Thoracic aorta (tissue), 2 donors: ENCODE measurements at places on chromosomes 2 and 18.

GRCh38 chr2:75605770-75606529, 40.6 kb upstream of the MRPL19 start:
- DNase-seq, result no peak

DNA sequence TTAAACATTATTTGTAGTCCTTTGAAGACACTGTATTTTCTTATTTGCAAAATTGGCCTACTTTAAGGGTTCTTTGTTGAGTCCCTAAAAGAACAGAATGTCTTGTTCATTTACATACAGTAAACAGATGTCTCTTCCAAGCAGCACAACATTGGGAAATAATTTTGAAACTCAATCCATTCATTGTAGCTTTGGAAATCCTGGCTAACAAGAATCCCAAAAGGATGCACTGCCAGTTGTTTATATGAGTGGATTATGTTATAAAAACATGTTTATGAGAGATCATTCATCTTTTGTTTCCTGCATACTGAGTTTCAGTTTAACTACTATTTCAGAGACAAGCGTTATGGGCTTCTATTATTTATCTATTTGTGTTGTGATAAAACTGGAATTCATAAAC, 499.3 kb downstream of the PID1 start:
- DNase-seq, result no peak

GRCh38 chr2:106858810-106859209, 27.2 kb downstream of the ST6GAL2 start:
- DNase-seq, result no peak

DNA sequence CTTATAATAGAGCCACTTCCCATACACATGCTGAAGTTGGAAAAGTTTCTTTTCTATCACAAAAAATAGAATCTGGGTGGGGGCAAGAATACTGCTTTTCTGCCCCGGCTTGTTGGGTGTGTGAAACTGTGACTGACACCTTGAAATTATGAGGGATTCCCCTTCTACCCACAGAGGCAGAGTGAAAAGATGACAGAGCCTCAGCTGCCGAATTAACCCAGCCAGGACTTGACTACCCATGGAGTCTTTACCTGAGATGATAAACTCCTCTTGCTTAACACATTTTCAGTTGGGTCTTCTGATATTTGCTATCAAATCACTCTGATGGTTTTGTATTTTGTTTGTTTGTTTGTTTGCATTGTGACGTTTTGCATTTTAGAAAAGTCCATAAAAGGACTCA, 66.0 kb upstream of the PMAIP1 start:
- DNase-seq, result no peak

DNA sequence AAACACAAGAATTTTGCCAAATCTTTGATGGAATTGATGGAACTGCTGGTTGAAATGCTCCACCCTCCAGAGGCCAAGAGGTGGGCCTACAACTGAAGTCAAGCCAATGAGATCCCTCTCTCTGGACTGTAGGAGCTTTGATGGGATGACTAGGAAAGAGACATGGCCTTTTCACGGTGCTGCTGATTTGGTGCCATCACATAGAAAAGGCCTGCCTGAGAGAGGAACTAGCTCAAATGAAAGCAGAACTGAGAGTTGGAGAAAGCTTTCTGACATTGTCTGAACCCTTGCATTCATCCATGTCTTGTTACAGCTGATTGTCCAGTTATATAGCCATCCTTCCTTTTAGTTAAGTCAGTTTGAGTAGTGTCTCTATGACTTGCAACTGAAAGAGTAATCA, 283.8 kb upstream of the LYPD1 start:
- DNase-seq, result no peak

DNA sequence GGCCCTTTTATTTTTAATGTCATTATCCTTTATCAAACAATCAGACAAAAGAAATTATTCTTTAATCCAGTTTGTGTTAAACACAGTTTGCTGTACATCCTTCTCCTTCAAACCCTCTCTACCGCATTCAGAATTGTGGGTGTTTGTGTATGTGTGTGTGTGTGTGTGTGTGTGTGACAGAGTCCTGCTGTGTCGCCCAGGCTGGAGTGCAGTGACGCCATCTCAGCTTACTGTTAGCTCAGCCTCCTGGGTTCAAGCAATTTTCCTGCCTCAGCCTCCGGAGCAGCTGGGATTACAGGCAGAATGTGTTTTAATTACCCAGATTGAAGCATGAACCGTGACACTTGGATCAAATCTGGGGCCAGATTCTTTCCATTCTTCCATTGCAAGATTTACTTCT, 723.7 kb downstream of the DCDC2C start:
- no peak for DNase-seq

- no peak for DNase-seq
Measured at GRCh38 chr2:230144355-230144754, 75.4 kb downstream of the SP110 start.

- no peak for DNase-seq
Measured at GRCh38 chr18:48891721-48892120, 59.0 kb downstream of the SMAD7 start.

- DNase-seq, result no peak
Measured at GRCh38 chr2:237056287-237056875, 29.3 kb upstream of the COPS8 start.

- DNase-seq, result no peak
Measured at GRCh38 chr18:45386041-45386655, 229.1 kb upstream of the SLC14A2 start.

- no peak for DNase-seq
Measured at GRCh38 chr2:25964891-25965290, 17.4 kb downstream of the KIF3C start.

DNA sequence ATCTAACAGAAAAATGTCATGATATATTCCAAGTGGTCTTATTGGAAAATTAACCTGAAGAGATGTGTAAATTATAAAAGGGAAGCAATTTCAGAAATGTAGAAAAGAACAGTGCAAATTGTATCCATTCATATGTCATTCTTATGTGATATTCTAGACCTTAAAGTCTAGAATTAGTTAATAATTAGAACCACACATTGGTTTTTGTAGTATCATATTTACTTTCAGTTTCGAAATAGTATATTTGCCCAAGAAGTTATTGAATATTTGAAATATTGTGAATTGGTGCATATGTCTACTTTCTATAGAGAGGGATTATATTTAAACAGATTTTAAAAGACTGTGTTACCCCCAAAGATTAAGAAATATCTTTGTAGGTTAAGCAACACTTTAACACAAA, 1348.6 kb upstream of the ACVR2A start:
- DNase-seq, result no peak

GRCh38 chr2:68426848-68427579, 40.1 kb downstream of the FBXO48 start:
- DNase-seq, result no peak
